Left lung (tissue), 14 donors: ENCODE measurements at places on chromosomes 2 and 18. TPM values are rescaled to one million over a fixed set of nuclear protein-coding genes. Genes with fewer than 3 reads are reported as not detected.
A peak's percentile ranks its signal among the peaks of the same experiment; 100 is the strongest.

The ITGB6 gene
- 227 TPM for total RNA-seq

The TLX2 gene
- total RNA-seq, result not detected

The HOXD3 gene
- not detected for total RNA-seq

The NCKAP5 gene
- 9.3 TPM for total RNA-seq

The SPATA3 gene
- not detected for total RNA-seq

GRCh38 chr18:74541703-74542555 lies 7.6 kb downstream of the CNDP1 start:
- H3K36me3 ChIP-seq, result no peaks in the 10 kb centered on the region
- H3K4me1 ChIP-seq, result peaks cover 7% of the 10 kb centered on the region
- no peak for DNase-seq

DNA sequence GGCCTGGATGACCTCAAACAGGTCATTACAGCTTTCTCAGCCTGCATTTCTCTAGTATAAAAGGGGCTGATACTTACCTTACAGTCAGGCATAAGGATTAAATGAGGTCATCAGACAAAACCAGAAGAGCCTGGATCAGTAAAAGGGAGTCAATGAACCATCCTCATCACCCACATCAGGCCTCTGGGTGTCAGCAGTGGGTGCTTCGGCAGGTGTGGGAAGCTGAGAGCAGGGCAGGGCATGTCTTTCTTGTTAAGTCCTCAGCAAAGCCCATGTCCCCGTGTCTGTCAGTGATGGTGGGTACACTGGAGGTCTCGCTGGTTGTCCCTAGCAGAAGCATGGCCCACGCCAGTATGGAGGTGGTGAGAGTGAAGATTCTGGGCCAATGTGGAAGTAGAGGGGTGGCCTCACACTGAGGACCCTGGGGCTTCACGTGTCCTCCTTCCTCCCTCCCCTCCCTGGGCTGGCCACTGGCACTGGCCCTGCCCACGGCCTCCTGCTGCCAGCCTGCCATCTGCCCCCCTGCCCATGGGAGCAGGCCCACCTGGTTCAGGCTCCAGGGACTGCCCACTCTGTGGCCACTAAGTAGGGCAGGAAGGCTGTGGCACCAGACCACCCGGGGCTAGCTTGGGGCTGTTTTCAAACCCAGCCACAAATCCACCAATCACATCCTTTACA lies 4.4 kb downstream of the ADRA2B start:
- H3K4me3 ChIP-seq, result no peak overlapping the region
- no peak for DNase-seq
- H3K4me1 ChIP-seq, result peaks cover 11% of the 10 kb centered on the region

DNA sequence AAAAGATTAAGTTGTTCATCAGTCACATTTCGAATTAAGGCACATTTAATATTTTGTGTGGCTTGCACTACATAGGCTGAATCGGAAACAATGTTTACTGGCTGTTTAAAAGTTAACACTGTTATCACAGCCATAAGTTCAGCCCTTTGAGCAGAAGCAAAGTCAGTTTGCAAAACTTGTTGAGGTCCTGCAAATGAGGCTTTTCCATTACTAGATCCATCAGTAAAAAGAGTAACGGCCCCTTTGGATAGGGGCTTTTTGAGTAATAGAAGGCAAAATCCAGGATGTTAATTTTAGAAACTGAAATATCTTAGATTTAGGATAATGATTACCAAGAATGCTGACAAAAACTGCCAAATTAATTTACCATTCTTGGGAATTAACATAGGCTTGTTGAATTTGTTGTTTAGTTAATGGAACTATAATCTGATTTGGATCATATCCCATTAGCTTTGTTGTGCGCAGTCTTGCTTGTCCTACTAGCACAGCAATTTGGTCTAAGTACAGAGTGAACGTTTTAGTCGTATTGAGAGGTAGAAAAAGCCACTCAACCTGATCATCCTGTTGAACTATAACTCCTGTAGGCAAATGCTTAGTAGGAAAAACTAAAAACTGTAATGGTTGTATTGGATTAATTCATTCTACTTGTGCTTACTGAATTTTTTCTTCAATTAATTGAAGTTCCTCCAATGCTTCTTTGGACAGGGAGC lies 13.9 kb upstream of the SUCLG1 start:
- no peak overlapping the region for H3K4me3 ChIP-seq
- no peaks in the 10 kb centered on the region for H3K27me3 ChIP-seq
- DNase-seq, result peak; percentile 42
- H3K36me3 ChIP-seq, result no peaks in the 10 kb centered on the region
- no peaks in the 10 kb centered on the region for H3K4me1 ChIP-seq
